ENCODE measurements at places on chromosomes 1 and 21.

- no peak for DNase-seq
Measured at GRCh38 chr1:223780949-223781348, 64.8 kb downstream of the TP53BP2 start.

DNA sequence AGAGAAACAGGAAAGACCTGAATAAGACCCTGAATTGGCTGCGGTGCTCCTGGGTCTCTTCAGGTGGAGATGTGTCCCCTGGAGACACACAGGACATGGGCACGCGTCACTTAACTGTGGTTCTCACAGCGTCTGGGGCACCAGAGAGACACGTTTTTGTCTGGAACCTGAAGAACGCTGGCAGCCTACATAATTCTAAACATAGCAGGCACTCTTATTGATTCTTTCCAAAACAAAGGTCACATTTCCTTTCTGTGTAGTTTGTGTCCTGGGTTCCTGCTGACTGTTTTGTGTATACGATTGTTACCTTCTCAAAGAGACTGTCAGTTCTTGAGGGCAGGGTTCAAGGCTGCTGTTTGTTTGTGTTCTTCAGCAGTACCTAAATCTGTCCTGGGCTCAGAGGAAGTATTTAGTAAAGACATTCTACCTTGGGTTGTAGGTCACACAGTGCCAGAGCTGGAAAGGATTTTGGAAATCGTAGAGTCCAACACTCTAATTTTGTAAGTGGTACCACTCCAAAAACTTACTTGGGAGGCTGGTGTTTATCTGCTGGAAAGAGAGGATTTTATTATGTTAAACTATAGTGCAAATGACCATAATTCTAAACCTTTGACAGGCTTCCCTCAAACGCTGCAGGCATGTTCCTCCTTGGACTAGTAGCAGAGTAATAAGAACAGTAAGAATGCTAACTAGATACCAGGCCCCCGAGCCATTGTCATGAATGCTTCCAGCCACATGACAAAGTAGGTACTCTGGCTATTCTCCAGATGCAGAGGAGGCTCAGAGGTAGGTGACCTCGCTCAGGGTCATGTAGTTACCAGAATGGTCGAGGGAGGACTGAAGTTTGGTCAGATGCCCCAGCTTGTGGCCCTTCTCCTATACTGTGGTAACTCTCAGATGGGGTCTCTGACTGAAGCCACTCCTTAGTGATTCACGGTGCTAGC, 164.3 kb downstream of the DHRS3 start:
- no peak for DNase-seq

DNA sequence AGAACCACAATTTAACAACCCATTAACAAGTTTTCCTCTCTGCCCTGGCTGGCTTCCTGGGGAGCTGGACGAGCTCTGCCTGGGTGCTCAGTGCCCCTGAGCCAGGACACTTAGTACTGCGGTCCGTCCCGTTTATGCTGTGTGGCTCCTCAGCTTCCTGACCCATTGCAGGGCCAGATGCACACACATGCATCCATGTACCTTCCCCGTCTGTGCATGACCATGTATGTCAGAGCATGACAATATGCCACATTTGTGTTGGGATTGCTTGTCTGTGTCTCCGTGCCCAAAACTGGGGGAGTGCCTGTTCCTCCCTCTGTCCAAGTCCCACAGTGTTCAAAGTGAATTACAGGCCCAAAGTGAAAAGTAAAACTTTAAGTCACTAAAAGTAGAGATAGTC, 9.7 kb upstream of the TFF3 start:
- DNase-seq, result no peak

DNA sequence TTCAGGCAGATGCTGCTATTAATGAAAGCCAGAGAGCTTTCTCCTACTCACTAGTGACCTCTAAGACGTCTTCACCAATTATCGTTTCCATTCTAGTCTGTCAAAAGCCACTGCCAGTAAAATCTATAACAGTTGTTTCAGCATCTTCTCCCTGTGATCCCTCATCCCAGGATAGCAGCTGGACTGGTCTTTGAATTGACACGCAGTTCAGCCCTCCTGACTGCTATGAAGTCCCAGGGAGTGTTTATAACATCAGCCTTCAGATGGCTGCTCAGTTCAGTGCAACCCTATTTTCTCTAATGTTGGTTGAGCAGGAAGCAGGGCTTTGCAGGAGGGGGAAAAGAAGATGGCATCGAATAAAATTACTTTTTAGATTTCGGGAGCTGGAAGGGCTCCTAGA, 23.6 kb upstream of the MARK1 start:
- DNase-seq, result no peak

- no peak for DNase-seq
Measured at GRCh38 chr1:197143276-197143675, 3.2 kb downstream of the ASPM start.

DNA sequence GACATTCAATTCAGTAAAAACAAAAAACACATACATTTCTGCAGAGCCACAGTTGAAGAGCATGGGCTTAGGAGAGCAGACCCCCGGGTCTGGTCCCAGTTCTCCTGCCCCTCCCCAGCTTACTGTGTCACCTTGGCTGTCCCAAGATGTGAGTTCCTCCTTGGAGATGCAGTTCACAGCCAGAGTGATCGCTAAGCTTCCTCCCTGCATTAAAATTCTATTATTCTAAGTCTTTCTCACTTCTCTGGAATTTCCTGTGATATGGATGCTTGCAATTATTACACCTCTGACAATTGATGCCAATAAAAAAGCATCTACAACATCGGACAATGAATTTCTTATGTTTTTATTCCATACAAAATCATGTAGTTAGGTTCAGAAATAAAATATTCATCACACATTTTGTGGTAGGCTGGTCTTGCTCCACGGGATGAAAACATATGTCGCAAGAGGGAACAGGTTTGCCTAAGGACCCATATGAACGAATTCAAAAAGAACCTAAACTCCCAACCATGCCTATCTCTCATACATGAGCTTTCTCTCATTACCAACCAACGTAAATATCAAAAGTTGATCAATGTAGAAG, 328.5 kb upstream of the RUNX1 start:
- no peak for DNase-seq

DNA sequence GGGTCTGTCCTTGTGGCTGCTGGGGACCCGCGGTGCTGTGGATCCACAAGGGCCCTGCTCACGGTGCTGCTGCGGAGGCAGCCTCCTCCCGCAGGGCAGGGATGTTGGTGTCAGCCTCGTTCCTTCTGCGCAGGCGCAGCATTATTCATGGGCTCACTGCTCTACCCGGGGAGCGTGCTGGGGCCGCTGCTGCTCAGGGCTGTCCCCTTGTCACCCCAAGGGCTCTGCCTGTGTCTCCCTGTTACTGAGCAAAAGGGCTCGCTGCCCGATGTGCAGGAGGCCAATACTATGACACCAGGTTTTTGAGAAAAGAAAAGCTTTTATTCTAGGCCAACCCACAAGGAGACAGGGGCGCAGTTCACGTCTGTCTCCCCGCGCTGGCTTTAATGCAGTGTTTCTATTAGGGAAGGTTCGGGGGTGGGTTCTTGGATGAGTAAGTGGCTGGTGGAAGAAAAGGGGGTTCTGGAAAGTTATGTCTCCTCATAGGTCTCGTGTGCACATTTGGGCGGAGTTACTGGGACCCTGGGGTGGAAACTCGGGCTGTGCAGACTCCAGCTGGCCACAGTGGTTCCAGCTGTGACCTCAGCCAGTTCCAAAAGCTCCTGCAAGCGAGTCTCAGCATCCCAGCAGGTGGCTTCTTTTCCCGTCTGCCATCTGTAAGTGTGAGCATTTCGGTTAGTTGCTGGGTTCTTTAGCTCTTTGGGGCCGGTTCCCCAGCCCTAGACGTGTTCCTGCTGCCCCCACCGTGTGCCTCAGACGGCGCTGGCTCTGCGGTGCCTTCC, 40.8 kb upstream of the LRRC3 start:
- no peak for DNase-seq

GRCh38 chr1:94951509-94952208, 24.7 kb upstream of the CNN3 start:
- no peak for DNase-seq

DNA sequence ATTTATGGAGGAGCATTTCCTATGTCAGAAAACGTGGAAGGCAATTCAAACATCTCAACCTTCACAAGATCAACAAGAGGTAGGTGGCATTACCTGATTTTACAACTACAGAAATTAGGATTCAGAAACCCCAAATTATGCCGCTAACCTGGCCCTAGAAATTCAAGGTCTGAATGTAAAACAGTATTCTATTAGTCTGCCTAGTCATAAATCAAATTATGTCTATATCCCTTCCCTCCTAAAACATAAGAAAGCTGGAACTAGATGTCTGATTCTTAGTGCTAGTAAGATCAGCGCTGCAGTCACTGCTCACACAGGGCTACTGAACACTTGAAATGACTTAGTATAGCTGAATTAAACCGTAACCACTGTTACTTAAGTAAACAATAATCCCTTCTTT, 1.4 kb downstream of the TOMM20 start:
- no peak for DNase-seq

DNA sequence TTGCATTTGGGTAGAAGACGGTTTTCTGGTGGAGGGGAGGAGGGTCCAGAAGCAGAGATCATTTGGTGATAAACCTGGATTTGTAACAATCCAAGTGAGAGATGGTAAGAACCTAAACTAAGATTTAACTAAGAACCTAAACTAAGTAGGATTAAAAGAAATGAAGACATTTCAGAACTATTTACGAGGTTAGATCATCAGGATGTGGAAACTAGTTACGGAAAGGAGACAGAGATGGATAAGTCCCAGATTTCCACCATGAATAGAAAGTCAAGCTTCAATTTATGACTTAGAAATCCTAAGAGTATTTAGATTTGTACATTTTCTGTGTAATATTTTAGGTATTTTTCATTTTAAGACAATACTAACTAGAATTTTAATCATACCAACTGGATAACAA, 86.3 kb downstream of the SEC16B start:
- DNase-seq, result no peak

DNA sequence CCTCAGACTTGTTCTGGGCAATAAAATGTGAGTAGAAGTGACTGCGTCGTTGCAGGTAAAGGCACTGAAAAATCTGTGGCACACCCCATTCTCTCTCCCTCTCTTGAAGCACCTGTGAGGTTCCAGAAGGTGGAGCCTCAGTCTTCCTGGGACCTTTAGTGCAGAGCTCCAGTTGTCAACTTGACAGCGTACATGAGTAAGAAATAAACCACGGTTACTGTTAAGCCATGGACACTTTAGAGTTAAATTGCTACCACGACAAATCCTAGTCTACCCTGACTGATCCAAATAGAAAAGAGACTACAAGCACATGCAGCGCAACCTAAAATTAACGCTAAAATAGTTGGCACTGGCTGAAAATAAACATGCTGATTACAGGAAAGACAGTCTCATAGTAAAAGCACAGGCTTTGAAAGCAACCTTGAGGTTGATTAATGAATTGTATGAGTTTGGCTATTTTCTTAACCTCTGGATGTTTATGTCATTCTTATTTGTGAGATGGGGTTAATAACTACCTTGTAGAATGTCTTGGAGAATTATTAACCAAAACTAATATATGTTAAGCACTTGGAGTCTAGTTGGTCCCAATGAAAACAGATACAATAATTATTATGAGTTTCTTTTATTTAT, 93.0 kb upstream of the PLPPR4 start:
- no peak for DNase-seq

DNA sequence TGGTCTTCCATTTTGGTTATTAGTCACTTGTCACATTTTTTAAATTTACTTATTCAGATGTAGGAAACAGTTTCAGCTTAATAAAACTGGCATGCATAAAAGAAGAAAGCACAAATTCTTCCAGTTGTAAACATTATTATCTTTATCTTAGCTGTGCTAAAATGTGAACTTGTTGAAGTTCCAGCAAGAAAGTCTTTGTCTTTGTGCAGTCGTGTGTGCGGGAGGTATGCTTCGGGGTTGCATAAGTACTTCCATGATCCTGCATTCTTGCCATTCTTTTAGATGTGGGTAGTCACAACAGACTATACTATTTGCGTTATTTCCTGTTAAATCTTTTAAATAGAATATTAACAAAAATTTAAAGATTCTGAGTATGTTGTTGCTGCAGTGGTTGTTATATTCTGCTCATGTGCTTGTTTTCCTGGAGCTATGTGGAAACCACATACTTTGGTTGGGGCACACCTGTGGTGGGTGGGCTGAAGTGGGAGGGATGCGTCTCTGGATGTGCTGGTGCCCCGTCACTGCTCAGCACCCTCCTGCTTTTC, 49.9 kb downstream of the CBS start:
- DNase-seq, result no peak

DNA sequence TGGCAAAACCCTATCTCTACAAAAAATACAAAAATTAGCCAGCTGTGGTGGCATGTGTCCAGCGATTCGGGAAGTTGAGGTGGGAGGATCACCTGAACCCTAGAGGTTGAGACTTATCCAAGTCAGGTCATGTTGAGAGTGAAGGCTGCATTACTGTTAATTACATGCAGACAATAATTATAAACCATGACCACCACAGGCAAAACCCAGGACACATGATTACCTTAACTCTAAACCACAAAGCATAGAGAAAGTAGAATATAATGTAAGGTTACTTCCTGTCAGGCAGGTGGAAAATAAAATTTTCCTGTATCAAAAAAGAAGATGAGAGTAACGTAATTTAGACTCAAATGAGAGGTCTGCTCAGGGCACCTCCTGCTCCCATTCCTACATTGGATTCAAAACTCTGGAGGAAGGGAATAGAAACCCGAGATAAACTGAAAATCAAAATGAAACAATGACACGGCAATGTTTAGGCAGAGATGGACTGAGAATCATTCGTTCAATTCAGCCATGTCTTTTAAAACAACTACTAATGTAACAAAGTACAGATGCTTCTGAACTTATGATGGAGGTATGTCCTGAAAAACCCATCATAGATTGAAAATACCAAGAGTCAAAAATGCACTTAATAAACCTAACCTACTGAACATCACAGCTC, 33.6 kb downstream of the RGS8 start:
- DNase-seq, result no peak

DNA sequence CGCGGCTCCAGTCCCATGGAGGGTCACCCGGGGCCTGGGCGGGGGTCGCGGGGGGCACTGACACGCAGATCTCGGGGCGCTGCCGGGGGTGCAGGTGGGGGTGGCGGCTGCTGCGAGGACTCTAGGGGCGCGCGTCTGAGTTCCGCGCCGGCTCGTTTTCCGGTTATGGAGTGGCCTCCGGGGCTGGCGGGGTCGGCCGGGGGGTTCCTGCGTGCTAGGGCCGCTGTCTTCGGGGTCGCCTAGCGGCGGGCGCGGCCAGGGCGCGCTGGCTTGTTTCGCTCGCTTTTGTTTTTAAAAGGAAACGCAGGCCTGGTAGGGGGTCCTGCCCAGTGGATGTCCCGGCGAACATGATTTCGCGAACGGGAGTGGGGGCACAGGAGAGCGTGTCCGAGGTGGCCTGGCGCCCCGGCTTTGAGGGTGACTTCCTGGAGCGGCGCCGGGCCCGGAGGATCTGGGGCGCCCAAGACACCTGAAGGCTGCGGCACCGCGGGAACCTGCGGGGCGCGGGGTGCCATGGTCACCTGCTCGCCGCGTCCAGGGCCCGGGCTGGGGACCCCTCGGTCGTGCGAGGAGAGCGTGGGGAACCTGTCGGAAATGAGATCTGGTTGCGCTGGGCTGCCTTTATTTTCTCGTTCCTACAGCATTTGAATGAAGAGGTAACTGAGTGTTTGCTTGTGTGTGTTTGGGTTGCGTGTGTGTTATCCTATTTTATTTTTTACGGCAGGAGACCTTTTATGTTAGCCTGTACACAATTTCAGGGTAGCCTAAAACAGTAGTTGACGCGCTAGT, 618 bp downstream of the ETS2 start:
- peak; percentile 19 for DNase-seq

GRCh38 chr1:51654000-51654399, 37.1 kb downstream of the OSBPL9 start:
- no peak for DNase-seq

- DNase-seq, result no peak
Measured at GRCh38 chr1:226489718-226490425, 58.7 kb upstream of the STUM start.

- no peak for DNase-seq
Measured at GRCh38 chr21:41899426-41900202, 20.5 kb upstream of the PRDM15 start.

- no peak for DNase-seq
Measured at GRCh38 chr1:159554261-159554660, 18.5 kb upstream of the OR10J5 start.
